ENCODE measurements at places on chromosomes 16 and 17. TPM values are rescaled to one million over a fixed set of nuclear protein-coding genes. Genes with fewer than 3 reads are reported as not detected.

CD300LB gene
- not detected for total RNA-seq

GRIN2C gene
- not detected for total RNA-seq

TUBG2 gene
- 20.5 TPM for total RNA-seq

KIF2B gene
- not detected for total RNA-seq

PLXDC1 gene
- total RNA-seq: 49.7 TPM

ABI3 gene
- 15.2 TPM for total RNA-seq

RHBDL1 gene
- total RNA-seq: 2.0 TPM

HSPB9 gene
- total RNA-seq: not detected

DNA sequence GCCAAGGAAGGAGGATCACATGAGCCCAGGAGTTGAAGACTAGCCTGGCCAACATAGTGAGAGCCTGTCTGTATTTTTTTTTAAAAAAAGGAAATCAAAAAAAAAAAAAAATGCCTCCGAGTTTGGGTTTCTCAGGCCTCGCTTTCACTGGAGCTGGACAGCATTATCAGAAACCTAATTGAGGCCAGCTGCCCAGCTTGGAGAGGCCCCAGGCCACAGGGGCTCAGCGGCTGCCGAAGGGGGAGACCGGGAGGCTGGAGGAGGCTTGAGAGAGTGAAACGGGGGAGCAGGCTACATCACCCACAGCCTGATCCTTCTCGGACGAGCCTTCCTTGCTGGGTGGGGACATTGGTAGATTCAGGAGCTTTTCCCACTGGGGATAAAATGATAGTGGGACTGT is 5.1 kb downstream of the TTYH2 start:
- DNase-seq: no peak

DNA sequence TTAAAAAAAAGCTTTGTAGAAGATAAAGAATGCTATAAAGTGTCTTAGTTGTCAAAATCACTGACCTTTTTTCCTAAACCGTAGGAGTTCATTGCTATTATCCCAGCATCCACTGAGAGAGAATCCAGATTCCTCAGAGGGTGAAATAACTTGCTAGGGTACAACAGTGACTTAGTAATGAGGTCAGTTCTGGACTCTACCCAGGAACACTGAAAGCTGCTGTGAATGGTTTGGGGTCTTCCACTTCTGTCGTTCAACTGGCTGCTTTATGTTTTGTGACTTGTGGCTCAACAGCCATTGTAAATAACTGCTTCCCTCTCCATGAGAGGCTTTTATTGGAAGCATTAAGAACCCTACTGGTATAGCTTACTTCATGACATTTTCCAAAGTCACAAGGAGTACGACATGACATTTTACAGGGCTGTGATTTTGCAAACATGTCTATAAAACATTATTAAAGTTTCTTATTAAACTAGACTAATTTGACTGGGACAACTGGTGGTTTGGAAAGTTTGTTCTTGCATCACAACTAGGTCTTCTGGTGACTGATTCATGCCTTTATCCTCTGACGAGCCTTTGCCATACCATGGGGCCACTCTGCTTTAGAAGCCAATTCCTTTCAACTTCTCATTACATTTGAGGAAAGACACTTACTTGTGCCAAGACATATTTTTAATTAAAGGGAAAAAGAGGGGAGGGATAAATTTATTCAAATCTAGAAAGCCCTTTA is 92.2 kb upstream of the CDH11 start:
- DNase-seq: no peak

- peak; percentile 56 for DNase-seq
These were observed 4.4 kb downstream of the SNAI3 start for GRCh38 chr16:88681709-88682451.

DNA sequence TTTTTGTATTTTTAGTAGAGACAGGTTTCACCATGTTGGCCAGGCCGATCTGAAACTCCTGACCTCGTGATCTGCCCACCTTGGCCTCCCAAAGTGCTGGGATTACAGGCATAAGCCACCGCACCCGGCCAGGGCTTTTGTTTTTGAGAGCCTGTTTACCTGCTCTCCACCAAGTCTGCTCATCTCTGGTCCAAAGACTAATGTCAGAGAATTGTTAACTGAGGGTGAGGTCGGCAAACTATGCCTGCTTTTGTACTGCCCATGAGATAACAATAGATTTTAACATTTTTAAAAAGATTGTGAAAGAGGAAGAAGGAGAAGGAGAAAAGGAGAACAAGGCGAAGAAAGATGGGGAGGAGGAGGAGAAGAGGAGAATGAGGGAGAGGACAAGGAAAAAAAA is 26.0 kb downstream of the TMEM238L start:
- DNase-seq: no peak

- DNase-seq: no peak
These were observed 9.3 kb downstream of the PGAP3 start for GRCh38 chr17:39678340-39679116.

- DNase-seq: no peak
These were observed 1.5 kb downstream of the REXO5 start for GRCh38 chr16:20807862-20808261.

DNA sequence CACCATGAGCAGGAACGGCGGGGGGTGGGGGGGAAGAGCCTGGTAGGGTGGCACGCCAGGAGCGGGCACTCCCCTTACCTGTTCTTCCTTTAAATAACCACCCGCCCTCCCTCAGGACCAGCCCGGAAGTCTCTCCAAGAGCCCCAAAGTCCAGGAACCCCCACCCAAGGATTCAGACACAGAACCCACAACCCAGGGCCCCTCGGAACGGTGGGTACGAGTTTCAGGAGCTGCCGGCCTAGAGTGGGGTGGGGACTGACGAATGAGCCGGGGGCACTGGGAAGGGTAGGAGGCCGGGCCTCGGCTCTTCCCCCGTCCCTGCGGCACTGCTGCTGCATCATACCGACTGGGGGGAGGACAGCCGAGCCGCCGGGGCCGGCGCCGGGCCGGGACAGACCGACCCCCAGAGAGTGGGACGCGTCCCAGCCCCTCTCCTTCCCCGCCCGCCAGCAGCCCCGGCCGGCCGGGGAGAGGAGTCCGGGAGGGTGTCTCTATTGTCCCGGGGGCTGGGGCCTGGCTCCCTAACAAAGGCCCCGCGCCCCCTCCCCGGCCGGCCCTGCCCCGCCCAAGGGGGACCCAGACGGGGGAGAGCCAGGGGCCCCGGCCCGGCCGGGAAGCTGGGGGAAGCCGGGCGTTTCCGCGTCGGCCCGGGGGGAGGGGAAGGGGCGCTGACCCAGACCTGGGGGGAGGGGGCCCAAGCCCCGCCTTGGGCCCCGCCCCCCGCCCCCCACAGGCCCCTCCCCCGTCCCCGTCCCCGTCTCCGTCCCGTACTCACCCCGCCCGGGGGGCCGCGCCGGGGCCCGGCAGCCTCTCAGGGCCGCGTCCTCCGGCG is 747 bp downstream of the ATXN7L3 start:
- DNase-seq: peak; percentile 36

DNA sequence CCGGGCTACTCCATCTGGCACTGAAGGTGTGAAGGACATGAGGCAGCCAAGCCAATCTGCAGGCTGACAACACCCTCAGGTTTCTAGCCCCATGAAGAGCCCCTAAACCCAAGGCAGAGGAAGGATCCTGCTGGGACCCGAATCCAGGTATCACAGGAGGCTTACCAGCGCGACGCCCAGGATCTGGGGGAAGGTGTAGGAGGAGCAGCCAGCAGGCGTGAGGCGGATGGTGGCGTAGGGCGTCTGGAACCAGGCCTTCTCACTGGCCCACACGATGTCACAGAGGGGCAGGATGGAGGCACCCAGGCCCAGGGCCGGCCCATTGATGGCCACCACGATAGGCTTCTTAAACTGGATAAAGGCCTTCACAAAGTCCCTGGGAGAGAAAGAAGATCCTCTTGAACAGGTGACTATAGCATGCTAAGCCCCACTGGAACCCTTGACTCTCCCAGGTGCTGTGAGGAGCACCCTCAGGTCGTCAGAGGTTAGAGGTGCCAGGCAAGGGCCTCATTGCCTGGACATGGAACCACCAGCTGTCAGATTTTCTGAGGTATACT is 71.7 kb downstream of the DYNLRB2 start:
- no peak for DNase-seq

- DNase-seq: peak; percentile 39
These were observed 1.9 kb downstream of the SLC16A3 start for GRCh38 chr17:82230609-82231311.

DNA sequence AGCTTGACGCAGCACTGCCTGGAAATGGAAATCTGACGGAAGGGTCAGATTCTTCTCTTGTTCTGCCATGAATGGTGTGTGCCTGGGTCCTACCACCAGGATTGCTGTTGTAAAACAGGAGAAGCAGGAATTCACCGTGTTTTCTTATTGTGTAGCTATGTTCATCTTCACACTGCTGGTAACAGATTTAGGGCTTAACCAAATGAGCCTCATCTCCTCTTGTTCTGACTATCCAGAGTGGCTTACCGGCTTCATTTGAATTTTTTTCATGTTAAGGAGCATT is 97.3 kb upstream of the CHMP6 start:
- no peak for DNase-seq

GRCh38 chr16:27317320-27317719 is 3.5 kb downstream of the IL4R start:
- no peak for DNase-seq

DNA sequence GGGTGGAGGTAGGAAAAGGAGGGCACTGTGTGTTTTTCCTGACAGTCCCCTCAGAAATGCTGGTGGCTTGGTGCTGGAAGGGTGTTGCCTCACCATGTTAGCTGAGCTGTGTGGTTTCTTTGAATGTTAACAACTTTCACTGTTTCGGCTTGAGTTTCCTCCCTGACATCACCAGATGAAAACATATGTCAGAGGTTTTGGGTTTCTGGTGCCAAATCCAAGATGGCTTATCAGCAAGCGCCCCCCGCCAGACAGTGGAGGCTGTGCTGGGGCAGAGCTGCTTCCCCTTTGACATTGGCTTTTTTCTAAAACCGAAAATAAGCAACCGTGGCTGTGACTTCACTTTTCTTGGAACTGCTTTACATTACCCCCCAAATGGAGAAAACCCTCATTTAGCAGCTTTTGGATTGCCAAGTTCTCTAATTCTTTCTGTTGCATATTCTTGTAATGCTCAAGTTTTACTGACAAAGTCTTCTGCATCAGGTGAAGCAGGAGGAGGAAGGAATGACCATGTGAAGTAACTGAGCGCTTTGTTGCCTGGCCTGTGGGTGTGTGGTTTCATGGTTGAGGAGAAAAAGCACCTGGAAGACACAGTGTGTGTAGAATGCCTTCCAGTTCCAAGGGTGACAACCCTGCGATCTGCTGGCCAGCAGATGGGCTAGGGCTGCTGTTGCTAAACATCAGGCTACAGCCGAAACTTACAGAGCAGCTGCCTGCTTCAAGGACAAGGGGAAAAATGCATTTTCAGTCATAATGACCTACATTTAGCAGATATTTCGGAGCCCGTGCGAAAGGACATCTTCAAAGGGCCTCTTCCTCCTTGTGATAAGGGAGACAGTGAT is 9.7 kb downstream of the RMI2 start:
- peak; percentile 70 for DNase-seq

DNA sequence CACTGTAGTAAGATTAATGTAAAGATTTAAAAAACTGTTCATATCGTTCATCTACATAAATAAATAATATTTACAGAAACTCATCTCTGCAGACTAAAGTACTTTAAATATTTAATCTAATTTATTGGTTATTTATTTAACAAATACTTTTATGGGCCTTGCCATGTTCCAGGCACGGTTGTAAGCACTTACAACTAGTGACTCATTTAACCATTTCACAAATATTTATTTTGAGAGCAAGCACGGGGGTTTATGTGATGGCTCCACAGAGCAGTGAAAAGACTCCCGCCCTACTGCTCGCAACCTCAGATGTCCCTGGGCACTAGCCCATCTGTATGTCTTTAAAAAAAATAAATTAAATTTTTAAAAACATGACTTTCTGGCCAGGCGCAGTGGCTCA is 575.9 kb downstream of the WWOX start:
- no peak for DNase-seq

DNA sequence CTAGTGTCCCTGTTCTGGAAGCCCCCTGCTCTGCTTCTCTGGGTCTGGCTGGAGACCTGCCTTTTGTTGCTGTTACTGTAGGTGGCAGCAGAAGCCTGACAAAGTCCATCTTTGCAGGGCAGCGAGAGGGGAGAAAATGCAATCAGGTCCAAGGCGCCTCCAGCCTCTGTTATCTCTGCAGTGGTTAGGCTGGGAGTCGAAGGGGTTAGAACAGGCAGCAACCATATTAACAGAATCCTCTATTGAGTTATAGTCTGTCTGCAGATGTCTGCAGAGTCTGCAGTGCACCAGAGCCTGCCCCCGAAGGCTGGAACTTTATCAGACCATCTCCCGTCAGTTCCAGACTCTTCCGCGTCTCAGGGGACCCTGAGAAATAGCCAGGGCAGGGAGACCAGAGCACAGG is 404.9 kb upstream of the EEF2KMT start:
- DNase-seq: no peak

DNA sequence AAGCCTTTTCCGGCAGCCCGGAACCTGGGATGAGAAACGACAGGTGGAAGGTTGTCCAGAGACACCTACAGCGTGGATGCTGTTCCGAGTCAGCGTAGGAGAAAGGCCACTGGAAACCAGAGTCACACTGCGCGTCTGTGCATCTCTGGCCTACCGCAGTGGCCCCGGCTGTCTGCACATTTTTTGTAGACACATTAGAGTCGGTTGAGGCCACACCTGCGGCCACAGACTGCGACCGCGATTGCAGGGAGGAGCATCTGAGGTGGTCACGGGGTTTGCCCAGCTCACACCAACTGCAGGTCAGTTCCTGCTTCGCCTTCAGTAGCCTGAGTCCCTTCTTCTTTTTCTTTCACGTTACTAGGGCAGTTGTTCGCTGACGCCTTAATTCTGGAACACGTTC is 52.4 kb downstream of the WDR45B start:
- no peak for DNase-seq

DNA sequence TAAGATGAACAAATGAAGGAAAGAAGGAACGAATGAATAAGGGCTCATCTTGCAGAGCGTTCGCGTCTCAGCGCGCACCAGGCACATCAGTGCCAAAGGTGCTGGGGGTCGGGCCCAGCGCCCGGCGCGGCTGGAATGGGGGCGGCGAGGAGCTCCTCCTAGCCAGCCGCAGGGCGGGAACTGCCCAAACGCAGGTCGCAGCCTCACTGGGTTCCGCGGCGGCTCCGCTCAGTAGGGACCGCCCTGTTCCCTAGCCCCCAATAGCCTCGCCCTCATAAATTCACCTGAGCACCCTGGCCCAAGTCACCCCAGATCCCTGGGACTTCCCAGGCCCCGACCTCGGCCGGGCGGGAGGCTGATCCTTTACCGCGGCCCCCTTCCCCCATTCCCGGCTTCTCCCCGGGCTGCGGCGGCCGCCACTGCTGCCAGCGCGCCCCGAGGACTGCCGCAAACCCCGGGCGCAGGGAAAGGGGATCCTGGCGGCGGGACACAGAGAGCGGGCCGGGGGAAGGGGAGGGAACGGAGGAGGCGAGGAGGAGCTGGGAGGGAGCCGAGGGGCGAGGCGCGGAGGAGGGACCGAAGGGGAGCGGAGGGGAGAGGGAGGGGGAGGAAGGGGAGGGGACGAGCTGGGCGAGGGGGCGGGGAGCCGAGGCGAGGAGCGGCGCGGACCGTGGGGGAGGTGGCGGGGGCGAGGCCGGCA is 377 bp upstream of the CRHR1 start:
- DNase-seq: no peak

DNA sequence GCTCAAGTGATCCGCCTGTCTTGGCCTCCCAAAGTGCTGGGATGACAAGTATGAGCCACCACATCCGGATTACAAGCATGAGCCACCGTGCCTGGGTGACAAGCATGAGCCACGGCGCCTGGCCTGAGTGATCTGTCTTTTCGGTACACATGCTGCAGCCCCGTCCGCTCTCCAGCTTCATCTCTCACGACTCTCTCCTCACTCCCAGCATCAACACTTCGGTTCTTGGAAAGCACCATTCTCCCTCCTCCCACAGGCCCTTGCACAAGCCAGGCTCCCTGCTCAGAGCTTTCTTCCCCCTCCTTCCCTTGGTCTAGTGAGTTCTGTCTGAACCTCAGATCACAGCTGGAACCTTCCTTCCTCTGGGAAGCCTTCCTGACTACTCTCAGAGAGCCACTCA is 6.5 kb upstream of the NCBP3 start:
- DNase-seq: no peak

Measured in T-cell (primary cell).